ENCODE measurements at places on chromosomes 6 and 20. TPM values are rescaled to one million over a fixed set of nuclear protein-coding genes. Genes with fewer than 3 reads are reported as not detected.
A peak's percentile ranks its signal among the peaks of the same experiment; 100 is the strongest.

Gene VNN1
- total RNA-seq, result 0.14 TPM

Gene ACOT8
- total RNA-seq, result 27.2 TPM

Gene MYL9
- 1,793 TPM for total RNA-seq

Gene UNC93A
- not detected for total RNA-seq

Gene SUMO4
- 0.62 TPM for total RNA-seq

Gene RAET1L
- total RNA-seq, result not detected

Gene HFE
- total RNA-seq, result 2.4 TPM

Gene ZGPAT
- 18.9 TPM for total RNA-seq

Gene SLC32A1
- not detected for total RNA-seq

DNA sequence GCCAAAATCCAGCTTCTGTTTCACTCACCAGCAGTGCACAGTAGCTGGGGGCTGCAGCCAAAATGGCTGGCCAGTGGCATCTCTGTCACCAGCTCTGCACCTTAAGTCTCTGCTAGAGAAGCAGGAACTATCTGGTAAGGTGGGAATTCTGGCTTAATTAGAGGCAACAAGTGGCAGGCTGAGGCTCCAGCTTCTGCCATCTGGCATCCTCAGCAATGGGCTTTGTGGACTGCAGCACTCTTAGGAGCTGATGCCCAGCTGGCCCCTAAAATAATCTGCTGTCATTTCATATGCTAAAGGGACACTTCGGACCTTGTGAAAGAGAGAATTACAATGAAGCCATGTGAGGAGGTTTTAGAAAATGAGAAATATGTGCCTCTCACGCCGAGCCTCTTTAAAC lies 4.6 kb upstream of the CLDN20 start:
- DNase-seq, result no peak
- H3K4me1 ChIP-seq, result peaks cover 12% of the 10 kb centered on the region
- H3K27me3 ChIP-seq, result no peaks in the 10 kb centered on the region
- peaks cover 27% of the 10 kb centered on the region for H3K36me3 ChIP-seq
- H3K4me3 ChIP-seq, result no peak overlapping the region
- H3K27ac ChIP-seq, result no peak overlapping the region

GRCh38 chr6:41200296-41200900 lies 551 bp downstream of the TREML2 start:
- H3K36me3 ChIP-seq, result no peaks in the 10 kb centered on the region
- H3K4me1 ChIP-seq, result no peaks in the 10 kb centered on the region
- no peak overlapping the region for H3K27ac ChIP-seq
- H3K4me3 ChIP-seq, result no peak overlapping the region
- no peak for DNase-seq
- H3K27me3 ChIP-seq, result peaks cover 13% of the 10 kb centered on the region

DNA sequence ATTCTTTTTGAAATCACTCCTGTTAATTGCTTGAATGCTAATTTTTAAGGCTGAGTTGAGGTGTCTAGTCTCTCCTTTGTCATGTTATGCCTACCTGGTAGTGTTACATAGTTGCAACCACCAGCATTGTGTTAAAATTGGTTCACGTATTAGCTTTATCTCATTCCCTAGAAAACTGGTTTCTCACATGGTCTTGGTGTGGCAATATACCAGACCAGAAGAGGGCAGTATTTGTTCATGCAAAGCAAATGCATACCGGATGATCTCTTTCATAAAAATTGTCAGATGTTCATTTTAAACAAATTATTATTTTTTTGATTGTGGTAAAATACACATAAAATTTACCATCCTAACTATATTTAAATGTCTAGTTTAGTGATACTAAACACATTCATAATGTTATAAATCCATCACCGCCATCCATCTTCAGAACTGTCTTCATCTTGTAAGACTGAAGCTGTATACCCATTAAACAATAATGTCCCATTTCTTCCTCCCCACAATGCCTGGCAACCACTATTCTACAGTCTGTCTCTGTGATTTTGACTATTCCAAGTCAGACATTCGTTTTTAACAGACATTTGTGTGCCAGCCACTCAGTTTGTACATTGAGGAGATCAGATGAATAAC lies 92.8 kb downstream of the ATRN start:
- no peak for DNase-seq
- H3K4me1 ChIP-seq, result no peaks in the 10 kb centered on the region

DNA sequence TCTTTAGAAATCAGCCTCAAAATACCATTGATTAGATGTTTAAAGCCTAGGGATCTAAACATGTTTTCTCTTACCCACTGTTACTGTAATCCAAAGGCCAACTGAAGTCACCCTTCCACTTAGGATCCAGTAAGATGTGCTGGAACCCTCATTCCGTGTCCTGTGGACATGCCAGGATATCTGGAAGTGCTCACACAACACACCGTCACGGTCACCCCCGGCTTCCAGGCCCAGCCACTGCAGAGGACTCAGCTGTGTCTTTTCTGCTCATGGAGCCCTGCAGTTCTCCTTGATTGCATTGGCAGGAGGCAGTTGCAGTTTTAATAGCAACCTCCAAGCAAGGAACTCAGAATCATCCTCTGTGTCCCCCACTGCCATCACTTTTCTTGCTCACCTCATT lies 93.3 kb downstream of the CAP2 start:
- no peaks in the 10 kb centered on the region for H3K27me3 ChIP-seq
- no peak overlapping the region for H3K4me3 ChIP-seq
- H3K36me3 ChIP-seq, result no peaks in the 10 kb centered on the region
- peak overlapping the region; percentile 50 for H3K27ac ChIP-seq

- H3K36me3 ChIP-seq, result no peaks in the 10 kb centered on the region
- DNase-seq, result no peak
- no peaks in the 10 kb centered on the region for H3K4me1 ChIP-seq
- peaks cover 100% of the 10 kb centered on the region for H3K27me3 ChIP-seq
- no peak overlapping the region for H3K27ac ChIP-seq
Measured at GRCh38 chr6:27296106-27296783, 15.8 kb downstream of the POM121L2 start.

- no peaks in the 10 kb centered on the region for H3K4me1 ChIP-seq
- DNase-seq, result no peak
- H3K27me3 ChIP-seq, result peaks cover 19% of the 10 kb centered on the region
- no peak overlapping the region for H3K4me3 ChIP-seq
- no peaks in the 10 kb centered on the region for H3K36me3 ChIP-seq
Measured at GRCh38 chr6:39266375-39266774, 37.1 kb upstream of the KCNK5 start.

DNA sequence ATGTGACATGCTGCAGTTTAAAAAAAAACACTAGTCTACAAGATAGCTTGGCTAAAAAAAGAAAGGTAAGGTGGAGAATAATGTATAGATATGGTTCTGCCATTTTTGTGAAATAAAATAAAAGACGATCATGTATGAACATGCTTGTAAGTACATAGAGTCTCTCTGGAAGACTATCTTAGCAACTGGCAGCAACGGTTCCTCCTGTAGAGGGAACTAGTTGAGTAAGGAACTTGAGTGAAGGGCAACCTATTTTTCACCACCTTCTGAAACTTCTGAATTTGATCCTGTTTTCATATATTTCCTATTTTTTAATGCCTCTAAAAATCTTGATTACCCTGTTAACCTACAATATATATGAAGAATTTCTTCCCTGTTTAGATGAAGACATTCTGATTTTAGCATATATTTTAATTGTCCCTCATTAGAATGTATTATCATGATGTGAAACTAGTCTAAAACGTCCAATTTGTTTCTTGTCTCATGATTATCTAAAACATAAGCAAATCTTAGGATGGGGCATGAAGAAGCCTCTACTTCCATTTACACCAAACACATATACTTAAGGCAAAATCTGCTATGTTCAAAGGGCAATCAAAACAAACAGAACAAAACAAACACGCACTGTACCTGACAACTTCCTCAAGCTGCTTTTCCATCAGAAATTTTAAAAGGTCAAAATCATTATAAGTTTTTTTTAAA lies 202.5 kb downstream of the ISM1 start:
- no peak overlapping the region for H3K4me3 ChIP-seq
- no peaks in the 10 kb centered on the region for H3K4me1 ChIP-seq
- H3K36me3 ChIP-seq, result no peaks in the 10 kb centered on the region
- H3K27ac ChIP-seq, result no peak overlapping the region

DNA sequence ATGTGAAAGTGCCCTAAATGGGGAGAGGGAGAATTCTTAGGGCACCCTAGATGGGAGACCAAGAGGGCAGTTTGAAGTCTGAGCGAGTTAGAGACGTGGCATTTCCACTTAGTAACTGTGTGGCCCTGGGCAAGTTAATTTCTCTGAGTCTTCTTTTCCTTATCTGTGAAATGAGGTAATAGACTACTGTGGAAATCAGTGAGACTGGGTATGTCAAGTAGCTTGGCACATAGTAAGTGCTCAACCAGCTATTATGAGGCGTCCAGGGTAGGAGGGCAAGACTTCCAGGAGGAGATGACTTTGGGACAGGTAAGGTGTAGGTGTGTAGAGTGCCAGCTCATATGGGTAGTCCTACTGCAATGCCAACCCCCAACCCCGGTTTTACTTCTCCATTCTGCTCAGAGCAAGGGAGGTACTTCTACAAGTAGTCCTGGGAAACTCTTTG lies 770 bp downstream of the KIF3B start:
- no peaks in the 10 kb centered on the region for H3K27me3 ChIP-seq
- H3K4me3 ChIP-seq, result peak overlapping the region; percentile 97
- H3K4me1 ChIP-seq, result peaks cover 33% of the 10 kb centered on the region
- no peaks in the 10 kb centered on the region for H3K36me3 ChIP-seq
- no peak for DNase-seq
- H3K27ac ChIP-seq, result peak overlapping the region; percentile 53

GRCh38 chr6:71309656-71310055 lies 21.0 kb downstream of the OGFRL1 start:
- H3K4me3 ChIP-seq, result no peak overlapping the region
- no peaks in the 10 kb centered on the region for H3K36me3 ChIP-seq
- DNase-seq, result no peak
- peaks cover 28% of the 10 kb centered on the region for H3K4me1 ChIP-seq

DNA sequence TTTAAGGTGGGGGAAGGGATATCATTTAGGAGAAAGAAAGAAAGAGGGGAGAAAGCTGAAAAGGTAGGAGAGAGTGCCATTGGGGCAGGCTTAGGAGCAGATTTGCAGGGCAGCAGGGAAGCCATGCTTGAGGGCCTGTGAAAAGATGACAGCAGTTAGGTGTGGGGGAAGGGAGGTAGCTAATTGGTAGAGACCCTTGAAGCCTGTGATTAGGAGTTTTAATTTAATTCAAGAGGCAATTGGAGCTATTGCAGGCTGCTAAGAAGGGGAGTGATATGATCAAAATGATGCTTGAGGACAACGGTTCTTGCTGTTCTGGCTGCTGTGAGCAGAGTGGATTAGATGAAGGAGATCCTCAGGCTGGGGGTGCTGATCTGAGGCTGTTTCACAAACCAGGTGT lies 24.5 kb upstream of the SEC63 start:
- H3K4me1 ChIP-seq, result no peaks in the 10 kb centered on the region
- H3K27ac ChIP-seq, result no peak overlapping the region
- DNase-seq, result no peak
- no peak overlapping the region for H3K4me3 ChIP-seq
- H3K36me3 ChIP-seq, result no peaks in the 10 kb centered on the region

DNA sequence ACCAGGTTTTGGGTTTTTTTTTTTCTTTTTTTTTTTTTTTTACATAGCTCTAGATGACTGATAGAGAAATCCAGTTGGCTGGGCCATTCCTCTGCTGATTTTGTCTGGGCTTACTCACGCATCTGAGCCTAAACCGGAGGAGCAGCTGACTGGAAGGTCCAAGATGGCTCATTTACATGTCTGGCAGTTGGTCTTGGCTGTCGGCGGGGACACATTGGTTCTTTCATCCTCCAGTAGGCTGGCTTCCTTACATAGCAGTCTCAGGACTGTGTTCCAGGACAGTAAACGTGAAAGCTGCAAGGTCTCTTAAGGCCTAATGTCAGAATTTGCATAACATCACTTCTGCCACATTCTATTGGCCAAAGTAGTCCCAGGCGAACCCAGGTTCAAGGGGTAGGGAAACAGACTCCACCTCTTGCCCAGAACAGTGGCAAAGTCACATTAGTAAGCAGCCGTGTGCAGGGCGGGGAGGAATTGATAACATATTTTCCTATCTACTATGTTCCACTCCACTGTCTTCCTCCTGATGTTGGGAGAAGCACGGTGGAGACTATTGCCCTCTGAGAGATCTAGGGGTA lies 87.0 kb downstream of the CDH22 start:
- H3K27me3 ChIP-seq, result peaks cover 8% of the 10 kb centered on the region
- no peak for DNase-seq
- H3K27ac ChIP-seq, result peak overlapping the region; percentile 9

DNA sequence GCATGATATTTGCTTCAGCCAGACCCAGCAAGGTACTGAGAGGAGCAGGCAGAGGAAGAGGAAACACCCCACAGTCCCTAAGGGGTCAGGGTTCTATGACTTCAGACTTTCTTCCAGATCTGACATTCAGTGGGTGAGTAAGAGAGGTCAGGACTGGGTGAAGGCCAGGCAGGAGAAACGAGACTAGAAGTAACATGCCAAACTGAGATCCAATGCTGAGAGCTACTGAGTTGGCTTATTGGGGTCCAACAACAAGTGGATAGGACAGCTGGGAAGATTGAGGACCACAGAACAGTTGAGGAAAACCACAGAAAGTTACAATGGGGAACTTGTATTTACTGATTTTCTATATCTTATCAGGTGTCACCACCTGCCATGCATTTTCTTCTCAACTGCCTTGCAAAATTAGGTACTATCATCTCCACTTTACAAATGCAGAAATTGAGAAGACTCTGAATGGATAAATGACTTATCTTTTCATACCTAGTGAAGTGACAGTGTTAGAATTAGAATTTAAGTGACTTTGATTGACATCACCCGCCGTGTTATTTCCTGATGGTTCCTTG lies 43.8 kb upstream of the HIVEP1 start:
- H3K27me3 ChIP-seq, result no peaks in the 10 kb centered on the region
- no peak overlapping the region for H3K4me3 ChIP-seq
- DNase-seq, result no peak

DNA sequence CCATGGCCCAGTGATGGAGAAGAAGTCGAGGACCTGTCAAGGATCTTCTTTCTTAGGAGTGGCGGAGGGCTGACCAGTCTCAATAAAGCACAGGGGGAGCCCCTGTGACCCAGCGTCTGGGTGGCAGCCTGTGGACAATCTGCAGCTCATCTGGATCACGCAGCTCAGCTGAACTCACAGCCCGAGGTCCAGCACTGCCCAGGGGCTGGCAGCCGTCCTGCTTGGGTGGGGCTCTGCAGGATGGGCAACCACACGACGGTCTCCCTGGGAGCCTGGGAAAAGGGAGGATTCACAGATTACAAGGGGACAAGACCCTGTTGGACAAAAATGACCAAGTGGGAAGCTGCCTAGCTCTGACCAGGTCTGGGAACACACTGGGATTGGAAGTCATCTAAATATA lies 110.8 kb downstream of the MYLK4 start:
- H3K36me3 ChIP-seq, result no peaks in the 10 kb centered on the region
- DNase-seq, result no peak
- H3K4me3 ChIP-seq, result no peak overlapping the region
- no peaks in the 10 kb centered on the region for H3K27me3 ChIP-seq
- H3K4me1 ChIP-seq, result peaks cover 2% of the 10 kb centered on the region
- H3K27ac ChIP-seq, result no peak overlapping the region

DNA sequence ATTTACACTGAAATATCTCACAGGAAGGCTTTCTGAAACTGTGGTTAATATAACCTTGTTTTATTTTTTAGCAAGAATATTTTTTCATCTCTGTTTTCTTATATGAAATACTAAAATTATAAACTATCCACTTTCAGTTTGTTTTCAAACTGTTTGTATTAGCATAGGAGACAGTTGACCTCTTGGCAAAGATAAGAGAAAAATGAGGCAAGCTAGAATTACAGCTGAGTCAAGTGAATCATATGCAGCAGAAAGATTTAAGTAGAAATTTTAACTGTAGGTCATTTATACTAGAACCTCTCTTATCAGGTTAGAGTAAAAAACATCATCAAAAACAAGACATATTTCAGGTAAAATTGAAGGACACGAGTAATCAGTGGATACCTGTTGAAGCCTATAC lies 792.6 kb downstream of the PHF3 start:
- no peak for DNase-seq
- no peak overlapping the region for H3K27ac ChIP-seq
- no peaks in the 10 kb centered on the region for H3K27me3 ChIP-seq
- no peaks in the 10 kb centered on the region for H3K4me1 ChIP-seq
- H3K36me3 ChIP-seq, result no peaks in the 10 kb centered on the region

All from heart right ventricle (tissue), 16 donors.